Ovary (tissue), 10 donors: ENCODE measurements at places on chromosomes 7 and 10.
A peak's percentile ranks its signal among the peaks of the same experiment; 100 is the strongest.

GRCh38 chr7:66800591-66800990, 60.1 kb downstream of the RABGEF1 start:
- DNase-seq = no peak

- DNase-seq = peak; percentile 70
These were observed 34.0 kb downstream of the DNAJB12 start for GRCh38 chr10:72320676-72321247.

- no peak for DNase-seq
These were observed 1.7 kb upstream of the FUOM start for GRCh38 chr10:133359554-133359971.

- DNase-seq = no peak
These were observed 157.0 kb downstream of the TAX1BP1 start for GRCh38 chr7:27897001-27897400.

- no peak for DNase-seq
These were observed 3.5 kb upstream of the NAMPT start for GRCh38 chr7:106288263-106288662.

- DNase-seq = no peak
These were observed 129.2 kb downstream of the GNAI1 start for GRCh38 chr7:80263821-80264220.

DNA sequence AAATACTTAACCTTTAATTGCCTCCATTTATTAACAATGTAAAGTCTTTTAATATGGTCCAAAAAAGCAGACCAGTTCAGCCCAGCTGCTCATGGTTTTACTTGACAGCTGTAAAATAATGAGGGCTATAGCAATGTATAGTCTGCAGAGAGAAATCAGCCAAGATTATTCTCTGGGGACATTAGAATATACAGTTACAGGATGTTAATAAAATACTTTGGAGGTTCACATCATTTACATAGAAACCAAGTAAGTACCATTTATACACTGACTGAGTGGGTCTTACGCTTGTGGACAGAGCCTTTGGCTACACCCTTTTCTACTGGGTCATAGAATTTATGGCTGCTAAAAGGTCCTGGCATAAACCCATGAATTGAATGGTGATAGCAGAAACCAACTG, 340.7 kb upstream of the CELF2 start:
- no peak for DNase-seq

DNA sequence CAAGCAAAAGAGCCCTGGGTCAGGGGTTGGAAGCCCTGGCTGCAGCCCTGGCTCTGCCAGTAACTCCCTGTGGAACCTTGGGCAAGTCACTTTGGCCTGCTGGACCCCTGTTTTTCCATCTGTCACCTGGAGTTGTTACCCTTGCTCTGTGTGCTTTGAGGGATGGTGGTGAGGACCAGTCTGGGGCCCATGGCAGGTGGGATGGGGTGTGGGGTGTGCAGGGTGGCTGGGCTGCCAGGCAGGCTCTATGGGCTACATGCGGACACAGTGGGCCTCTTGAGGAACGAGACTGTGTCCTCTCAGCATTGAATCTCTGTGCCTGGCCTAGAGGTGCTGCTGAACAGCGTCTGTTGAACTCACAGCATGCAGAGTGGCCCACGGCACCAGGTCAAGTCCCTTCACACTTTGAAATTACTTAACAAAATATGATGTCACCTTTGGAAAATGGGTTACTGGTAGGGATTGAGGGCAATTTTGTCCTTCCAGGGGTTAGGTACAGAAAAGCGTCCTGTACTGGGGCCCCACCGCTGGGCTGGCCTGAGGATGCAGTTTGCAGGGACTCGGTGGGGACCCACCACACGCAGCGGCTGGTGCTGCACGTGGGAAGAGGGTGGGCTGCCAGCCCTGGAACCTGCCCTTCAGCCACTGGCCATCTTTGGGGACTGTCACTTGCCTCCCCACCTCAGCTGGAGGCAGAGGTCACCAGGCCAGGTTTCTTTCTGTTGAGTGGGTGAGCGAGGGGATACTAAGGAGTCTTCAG, 45.3 kb downstream of the PRF1 start:
- DNase-seq = peak; percentile 23

DNA sequence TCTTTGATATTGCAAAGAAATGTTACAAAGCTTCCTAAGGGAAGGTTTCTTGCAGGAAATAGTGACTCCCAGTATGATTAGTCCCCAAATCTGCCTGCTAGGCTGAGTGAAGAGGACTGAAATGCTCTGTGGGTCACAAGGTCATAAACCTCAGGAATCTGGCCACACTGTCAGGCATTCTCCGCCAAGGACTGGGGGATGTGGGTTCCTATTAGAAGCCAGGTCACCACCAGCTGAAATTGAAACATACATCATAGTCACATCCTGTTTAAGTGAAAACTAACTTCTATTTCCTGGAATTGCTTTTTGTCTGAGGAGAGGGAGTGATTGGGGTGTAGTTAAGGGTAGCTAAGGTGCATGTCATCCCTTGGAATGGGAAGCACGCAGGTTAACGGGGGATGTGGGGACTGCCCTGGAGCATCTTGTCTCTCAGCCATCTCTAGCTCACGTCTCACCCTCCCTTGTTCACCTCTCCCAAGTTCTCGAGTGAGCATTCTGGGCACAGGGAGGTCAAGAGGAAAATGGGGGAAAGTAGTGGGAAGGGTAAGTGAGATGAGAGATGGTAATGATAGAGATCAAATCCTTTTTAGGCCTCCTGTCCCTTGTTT, 12.0 kb upstream of the GSAP start:
- DNase-seq = no peak

DNA sequence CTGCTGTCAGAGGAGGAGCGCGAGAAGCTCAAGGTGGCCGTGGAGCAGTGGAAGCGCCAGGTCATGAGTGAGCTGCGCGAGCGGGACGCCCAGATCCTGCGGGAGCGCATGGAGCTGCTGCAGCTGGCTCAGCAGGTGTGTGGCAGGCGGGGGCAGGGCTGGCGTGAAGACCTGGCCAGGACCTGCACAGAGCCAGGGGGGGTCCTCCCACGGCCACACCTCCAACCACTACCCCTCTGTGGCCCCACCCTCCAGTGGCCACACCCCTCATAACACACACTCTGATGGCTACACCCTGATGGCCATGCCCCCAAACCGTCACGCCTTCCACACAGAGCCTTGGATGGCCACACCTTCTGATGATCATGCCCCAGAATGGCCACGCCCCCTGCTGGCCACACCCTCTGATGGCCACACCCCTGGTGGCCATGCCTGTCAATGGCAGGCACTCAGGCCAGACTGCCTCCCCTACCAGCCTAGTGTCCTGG, 23.4 kb upstream of the DPYSL4 start:
- DNase-seq = no peak

- DNase-seq = no peak
These were observed 57.6 kb downstream of the BRI3 start for GRCh38 chr7:98339043-98339442.

DNA sequence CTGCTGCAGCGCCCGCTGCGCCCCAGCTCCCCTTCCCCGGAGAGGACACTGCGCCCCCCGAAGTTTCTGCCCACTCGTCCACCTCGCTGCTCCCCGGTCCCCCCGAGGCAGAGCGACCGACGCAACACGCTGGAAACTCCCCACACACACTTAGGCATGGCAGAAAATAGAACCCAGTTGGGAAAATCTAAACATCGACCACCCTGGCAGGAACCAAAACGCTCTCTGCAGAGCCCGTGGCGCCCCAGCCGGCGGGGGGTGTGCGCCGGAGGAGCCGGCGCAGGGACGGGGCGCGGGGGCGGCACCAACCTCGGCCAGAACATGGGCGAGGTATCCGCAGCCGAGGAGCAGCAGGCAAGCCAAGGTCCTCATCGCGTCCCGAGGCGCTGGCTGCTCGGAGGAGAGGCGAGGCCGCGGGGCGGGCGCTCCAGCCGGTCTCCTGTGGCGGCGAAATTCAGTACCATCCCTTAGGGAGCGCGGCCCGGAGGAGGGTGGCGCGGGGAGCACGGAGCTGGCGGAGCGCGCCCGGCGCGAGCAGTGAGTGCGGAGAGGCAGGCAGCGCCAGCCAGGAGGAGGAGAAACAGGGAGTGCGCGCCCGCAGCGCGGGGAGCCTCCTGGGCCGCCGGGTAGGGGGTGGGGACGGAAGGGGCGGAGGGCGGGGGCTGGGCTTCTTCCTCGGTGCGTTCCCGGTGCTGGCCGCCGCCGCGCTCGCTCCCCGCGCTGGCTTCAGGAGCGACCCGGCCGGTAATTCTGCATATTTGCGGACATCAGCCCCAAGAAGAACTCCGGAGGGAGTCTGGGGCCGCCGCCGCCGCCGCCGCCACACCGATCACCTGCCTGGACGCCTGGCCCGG, 789 bp downstream of the PDGFA start:
- peak; percentile 63 for DNase-seq

GRCh38 chr7:47226696-47227095, 355.2 kb downstream of the TNS3 start:
- no peak for DNase-seq
